Gastrocnemius medialis (tissue), 4 donors: ENCODE measurements at places on chromosomes 1 and 21. TPM values are rescaled to one million over a fixed set of nuclear protein-coding genes. Genes with fewer than 3 reads are reported as not detected.
A peak's percentile ranks its signal among the peaks of the same experiment; 100 is the strongest.

- H3K27ac ChIP-seq, result no peak overlapping the region
- H3K4me1 ChIP-seq, result no peaks in the 10 kb centered on the region
- no peak overlapping the region for H3K4me3 ChIP-seq
- no peaks in the 10 kb centered on the region for H3K36me3 ChIP-seq
Measured at GRCh38 chr1:72830606-72831390, 548.5 kb upstream of the NEGR1 start.

C1orf210 gene
- total RNA-seq, result not detected

DNA sequence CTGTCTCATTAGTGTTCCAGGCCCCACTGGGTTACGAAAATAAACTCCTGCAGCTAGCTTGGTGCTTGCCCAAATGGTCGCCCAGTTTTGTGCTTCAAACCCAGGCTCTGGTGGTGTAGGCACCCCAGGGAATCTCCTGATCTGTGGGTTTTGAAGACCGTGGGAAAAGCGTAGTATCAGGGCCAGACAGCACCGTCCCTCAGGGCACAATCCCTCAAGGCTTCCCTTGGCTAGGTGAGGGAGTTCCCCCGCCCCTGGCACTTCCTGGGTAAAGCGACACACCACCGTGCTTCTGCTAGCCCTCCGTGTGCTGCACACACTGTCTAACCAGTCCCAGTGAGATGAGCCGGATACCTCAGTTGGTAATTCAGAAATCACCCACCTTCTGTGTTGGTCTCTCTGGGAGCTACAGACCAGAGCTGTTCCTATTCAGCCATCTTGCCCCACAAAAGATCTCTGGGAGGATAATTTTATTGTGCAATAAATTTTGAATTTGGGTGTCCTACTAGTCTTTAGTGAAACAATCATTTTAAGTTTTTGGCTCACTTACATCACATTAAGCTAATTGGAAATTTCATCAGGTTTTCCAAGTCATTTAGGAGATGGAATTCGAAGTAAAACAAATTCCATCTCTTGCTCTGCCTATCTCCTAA lies 9.4 kb upstream of the SLC25A24 start:
- H3K36me3 ChIP-seq, result no peaks in the 10 kb centered on the region
- H3K27me3 ChIP-seq, result no peaks in the 10 kb centered on the region
- H3K4me3 ChIP-seq, result no peak overlapping the region
- no peak for DNase-seq

CFAP107 gene
- total RNA-seq, result not detected

LIN28A gene
- total RNA-seq, result not detected

GRCh38 chr1:61013946-61014667 lies 68.3 kb upstream of the NFIA start:
- H3K4me3 ChIP-seq, result no peak overlapping the region
- no peaks in the 10 kb centered on the region for H3K27me3 ChIP-seq
- H3K27ac ChIP-seq, result no peak overlapping the region
- H3K36me3 ChIP-seq, result no peaks in the 10 kb centered on the region
- no peak for DNase-seq
- peaks cover 25% of the 10 kb centered on the region for H3K4me1 ChIP-seq

DNA sequence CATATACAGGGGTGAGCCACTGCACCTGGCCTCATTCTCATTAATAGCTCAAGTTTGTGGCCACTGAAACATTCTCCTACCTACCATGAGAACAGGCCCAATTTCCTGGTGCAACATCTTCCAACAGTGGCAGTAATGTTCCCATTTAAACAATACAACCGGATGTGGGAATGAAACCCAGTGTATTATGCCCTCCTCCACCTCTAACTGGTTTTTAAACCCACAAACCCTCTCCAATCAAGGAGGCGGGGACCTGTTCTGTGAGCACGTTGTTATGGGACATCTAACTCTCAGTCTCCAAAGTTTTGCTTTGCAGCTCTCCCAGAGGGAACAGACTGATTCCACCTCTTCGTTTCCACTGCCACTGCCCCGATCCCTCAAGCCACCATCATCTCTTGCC lies 2.6 kb downstream of the CTNNBIP1 start:
- no peak for DNase-seq
- H3K27ac ChIP-seq, result peak overlapping the region; percentile 85
- H3K36me3 ChIP-seq, result no peaks in the 10 kb centered on the region
- peaks cover 61% of the 10 kb centered on the region for H3K4me1 ChIP-seq

OPTC gene
- not detected for total RNA-seq

DNA sequence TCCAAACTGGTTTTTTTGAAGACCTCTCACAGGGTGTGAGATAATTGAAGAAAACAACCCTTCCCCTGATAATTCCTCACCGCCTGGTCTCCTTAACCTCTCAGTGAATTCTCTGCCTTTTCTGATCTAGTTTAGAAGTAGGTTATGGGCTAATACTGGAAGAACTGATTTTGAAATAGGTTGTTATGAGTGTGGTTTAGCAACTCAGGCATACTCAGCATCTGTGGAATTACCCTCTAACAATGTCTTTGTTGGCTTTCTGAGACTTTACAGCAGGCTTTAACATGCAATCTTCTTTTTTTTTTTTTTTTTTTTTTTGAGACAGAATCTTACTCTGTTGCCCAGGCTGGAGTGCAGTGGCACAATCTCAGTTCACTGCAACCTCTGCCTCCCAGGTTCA lies 10.3 kb upstream of the PLD5 start:
- H3K27ac ChIP-seq, result no peak overlapping the region
- no peak overlapping the region for H3K4me3 ChIP-seq
- DNase-seq, result no peak
- no peaks in the 10 kb centered on the region for H3K36me3 ChIP-seq
- H3K4me1 ChIP-seq, result no peaks in the 10 kb centered on the region

DNA sequence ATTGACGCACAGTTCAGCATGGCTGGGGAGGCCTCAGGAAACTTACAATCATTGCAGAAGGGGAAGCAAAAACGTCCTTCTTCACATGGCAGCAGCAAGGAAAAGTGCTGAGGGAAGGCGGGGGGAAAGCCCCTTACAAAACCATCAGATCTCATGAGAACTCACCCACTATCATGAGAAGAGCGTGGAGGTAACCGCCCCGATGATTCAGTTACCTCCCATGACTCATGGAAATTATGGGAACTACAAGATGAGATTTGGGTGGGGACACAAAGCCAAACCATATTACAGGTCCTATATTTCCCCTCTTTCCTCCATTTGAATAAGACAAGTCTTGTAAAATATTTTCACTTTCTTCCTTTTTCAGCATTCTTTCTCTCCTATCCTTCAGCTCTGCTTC lies 7.7 kb upstream of the TTLL7 start:
- DNase-seq, result no peak
- H3K36me3 ChIP-seq, result no peaks in the 10 kb centered on the region
- no peak overlapping the region for H3K4me3 ChIP-seq
- H3K27ac ChIP-seq, result no peak overlapping the region
- no peaks in the 10 kb centered on the region for H3K4me1 ChIP-seq

- no peak overlapping the region for H3K4me3 ChIP-seq
- no peaks in the 10 kb centered on the region for H3K36me3 ChIP-seq
- H3K27me3 ChIP-seq, result no peaks in the 10 kb centered on the region
- H3K27ac ChIP-seq, result no peak overlapping the region
- H3K4me1 ChIP-seq, result no peaks in the 10 kb centered on the region
- DNase-seq, result no peak
Measured at GRCh38 chr1:212271234-212271633, 14.0 kb upstream of the PPP2R5A start.

- H3K4me3 ChIP-seq, result no peak overlapping the region
- no peak for DNase-seq
Measured at GRCh38 chr1:44821240-44821715, 13.0 kb downstream of the BTBD19 start.

- H3K4me3 ChIP-seq, result no peak overlapping the region
- DNase-seq, result no peak
- no peaks in the 10 kb centered on the region for H3K27me3 ChIP-seq
- no peak overlapping the region for H3K27ac ChIP-seq
- no peaks in the 10 kb centered on the region for H3K4me1 ChIP-seq
Measured at GRCh38 chr1:220335668-220336067, 63.4 kb upstream of the RAB3GAP2 start.

- H3K36me3 ChIP-seq, result no peaks in the 10 kb centered on the region
- H3K27ac ChIP-seq, result no peak overlapping the region
- H3K4me3 ChIP-seq, result no peak overlapping the region
- H3K27me3 ChIP-seq, result no peaks in the 10 kb centered on the region
Measured at GRCh38 chr1:2360588-2361364, 30.6 kb downstream of the MORN1 start.

DNA sequence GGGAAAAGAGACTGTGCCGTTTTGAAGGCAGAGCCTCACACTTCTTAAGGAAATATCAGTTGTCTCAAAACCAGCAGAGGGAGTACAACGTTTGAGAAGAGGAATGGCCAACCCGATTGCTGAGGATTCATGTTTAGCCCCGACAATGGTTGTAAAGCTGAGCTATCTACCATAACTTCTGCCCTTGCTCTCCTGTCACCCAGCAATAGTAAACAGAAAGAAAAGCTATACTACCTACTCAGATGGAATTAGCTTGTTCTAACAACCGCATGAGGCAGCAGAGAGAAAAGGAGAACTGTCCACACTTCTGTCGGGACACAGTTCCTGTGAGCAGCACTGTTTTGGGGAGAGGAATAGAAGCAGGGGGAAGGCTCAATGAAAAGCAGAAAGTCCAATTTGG lies 91.2 kb downstream of the SLC45A1 start:
- no peak for DNase-seq
- peak overlapping the region; percentile 94 for H3K27ac ChIP-seq
- H3K27me3 ChIP-seq, result no peaks in the 10 kb centered on the region
- peaks cover 83% of the 10 kb centered on the region for H3K4me1 ChIP-seq
- H3K4me3 ChIP-seq, result peak overlapping the region; percentile 29

- H3K27ac ChIP-seq, result no peak overlapping the region
- no peak for DNase-seq
- H3K36me3 ChIP-seq, result no peaks in the 10 kb centered on the region
Measured at GRCh38 chr1:28175955-28176485, 470 bp downstream of the PTAFR start.

S100A8 gene
- total RNA-seq, result 41.6 TPM

MX1 gene
- 2.5 TPM for total RNA-seq

- no peak overlapping the region for H3K27ac ChIP-seq
- H3K4me1 ChIP-seq, result no peaks in the 10 kb centered on the region
- no peaks in the 10 kb centered on the region for H3K27me3 ChIP-seq
- no peak for DNase-seq
- no peak overlapping the region for H3K4me3 ChIP-seq
Measured at GRCh38 chr21:33987461-33987860, 71.9 kb upstream of the ATP5PO start.

- H3K4me3 ChIP-seq, result no peak overlapping the region
- peaks cover 10% of the 10 kb centered on the region for H3K4me1 ChIP-seq
- H3K27ac ChIP-seq, result no peak overlapping the region
- peaks cover 10% of the 10 kb centered on the region for H3K27me3 ChIP-seq
Measured at GRCh38 chr1:3543076-3544039, 68.0 kb downstream of the MEGF6 start.

OPN3 gene
- 4.6 TPM for total RNA-seq

GRCh38 chr21:43021756-43022600 lies 47.6 kb downstream of the PKNOX1 start:
- H3K4me1 ChIP-seq, result no peaks in the 10 kb centered on the region
- H3K36me3 ChIP-seq, result no peaks in the 10 kb centered on the region
- DNase-seq, result no peak
- H3K27me3 ChIP-seq, result no peaks in the 10 kb centered on the region
- no peak overlapping the region for H3K27ac ChIP-seq

KRTAP7-1 gene
- total RNA-seq, result not detected

SRM gene
- 80.3 TPM for total RNA-seq

GRCh38 chr1:160177667-160178066 lies 12.7 kb upstream of the CASQ1 start:
- DNase-seq, result no peak
- H3K4me1 ChIP-seq, result no peaks in the 10 kb centered on the region
- no peaks in the 10 kb centered on the region for H3K36me3 ChIP-seq
- no peak overlapping the region for H3K4me3 ChIP-seq

DNA sequence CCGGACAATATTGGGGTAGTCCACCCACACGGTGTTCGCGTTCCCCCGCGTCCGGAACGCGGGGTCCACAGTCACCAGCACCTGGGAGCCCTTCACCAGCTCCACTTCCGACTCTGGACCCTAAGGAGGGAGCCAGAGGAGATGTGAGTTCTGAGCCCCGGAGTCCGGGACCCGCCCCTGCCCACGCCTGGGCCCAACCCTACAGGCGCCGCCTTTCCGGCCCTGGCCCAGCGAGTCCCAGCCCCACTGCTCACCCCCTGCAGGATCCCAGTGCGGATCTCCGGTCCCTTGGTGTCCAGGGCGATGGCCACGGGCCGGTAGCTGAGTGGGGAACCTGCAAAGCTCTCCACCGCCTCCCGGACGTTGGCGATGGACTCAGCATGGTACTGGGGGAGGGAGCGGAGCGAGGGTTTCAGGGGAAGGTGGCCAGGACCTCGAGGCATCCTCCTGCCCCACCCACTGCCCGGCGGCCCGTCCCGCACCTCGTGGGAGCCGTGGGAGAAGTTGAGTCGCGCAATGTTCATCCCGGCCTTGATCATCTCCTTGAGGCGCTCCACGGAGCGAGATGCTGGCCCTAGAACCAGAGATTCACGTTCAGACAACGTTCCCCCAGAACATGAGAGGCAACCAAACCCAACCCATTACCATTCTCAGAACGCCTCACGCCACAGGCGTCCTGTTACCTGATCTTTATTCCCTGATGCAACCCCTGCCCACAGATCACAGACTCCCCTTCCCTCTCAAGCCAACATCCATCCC lies 5.9 kb downstream of the PKLR start:
- no peaks in the 10 kb centered on the region for H3K4me1 ChIP-seq
- H3K27ac ChIP-seq, result no peak overlapping the region
- no peak for DNase-seq

GRCh38 chr1:214111796-214112195 lies 124.0 kb downstream of the PROX1 start:
- DNase-seq, result no peak
- H3K36me3 ChIP-seq, result no peaks in the 10 kb centered on the region
- H3K27me3 ChIP-seq, result no peaks in the 10 kb centered on the region
- no peak overlapping the region for H3K27ac ChIP-seq

- H3K36me3 ChIP-seq, result peaks cover 5% of the 10 kb centered on the region
- no peak overlapping the region for H3K4me3 ChIP-seq
Measured at GRCh38 chr21:41429305-41429704, 3.3 kb downstream of the MX1 start.

FGR gene
- 1.3 TPM for total RNA-seq

LGALS8 gene
- 11.1 TPM for total RNA-seq

GRCh38 chr1:82899017-82899416 lies 1098.3 kb downstream of the ADGRL2 start:
- H3K27me3 ChIP-seq, result no peaks in the 10 kb centered on the region
- H3K4me1 ChIP-seq, result no peaks in the 10 kb centered on the region
- no peak overlapping the region for H3K27ac ChIP-seq
- no peak overlapping the region for H3K4me3 ChIP-seq

CHODL gene
- total RNA-seq, result not detected

LDLRAD2 gene
- not detected for total RNA-seq

GRCh38 chr1:92831368-92831761 lies 475 bp upstream of the RPL5 start:
- no peak for DNase-seq
- peaks cover 21% of the 10 kb centered on the region for H3K4me1 ChIP-seq
- peak overlapping the region; percentile 97 for H3K27ac ChIP-seq

GRCh38 chr21:45898781-45899180 lies 82.8 kb upstream of the COL6A1 start:
- H3K36me3 ChIP-seq, result no peaks in the 10 kb centered on the region
- no peak overlapping the region for H3K27ac ChIP-seq
- H3K4me1 ChIP-seq, result no peaks in the 10 kb centered on the region
- H3K27me3 ChIP-seq, result peaks cover 4% of the 10 kb centered on the region
- DNase-seq, result no peak

- H3K4me3 ChIP-seq, result no peak overlapping the region
- H3K27ac ChIP-seq, result no peak overlapping the region
- H3K36me3 ChIP-seq, result no peaks in the 10 kb centered on the region
- no peaks in the 10 kb centered on the region for H3K27me3 ChIP-seq
- no peak for DNase-seq
- H3K4me1 ChIP-seq, result no peaks in the 10 kb centered on the region
Measured at GRCh38 chr1:65362545-65362944, 53.2 kb downstream of the DNAJC6 start.

PLA2G2D gene
- total RNA-seq, result not detected

- no peaks in the 10 kb centered on the region for H3K4me1 ChIP-seq
- no peaks in the 10 kb centered on the region for H3K36me3 ChIP-seq
- no peak overlapping the region for H3K4me3 ChIP-seq
Measured at GRCh38 chr1:76260279-76260678, 185.7 kb downstream of the ST6GALNAC3 start.
